ENCODE measurements at places on chromosomes 11 and 22.

- DNase-seq: no peak
These were observed 59.8 kb downstream of the PACSIN2 start for GRCh38 chr22:42955087-42955635.

GRCh38 chr11:119189393-119189792 lies 4.1 kb downstream of the NHERF4 start:
- DNase-seq: no peak

DNA sequence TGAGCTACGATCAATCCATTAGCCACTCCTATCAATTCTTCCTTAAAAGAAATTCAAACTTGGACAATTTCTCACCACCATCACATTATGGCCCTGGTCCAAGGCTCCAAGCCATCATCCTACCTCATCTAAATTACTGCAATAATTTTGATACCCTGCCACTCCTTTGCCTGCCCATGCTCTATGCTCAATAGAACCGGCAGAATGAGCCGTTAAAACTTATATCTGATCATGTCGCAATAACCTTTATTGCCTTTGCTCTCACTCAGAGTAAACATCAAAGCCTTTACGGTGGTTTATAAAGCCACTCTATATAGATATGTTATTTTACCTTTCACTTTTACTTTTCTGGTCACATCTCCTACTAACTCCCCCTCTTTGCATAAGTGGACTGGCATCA lies 2392.1 kb upstream of the RAG2 start:
- no peak for DNase-seq

- DNase-seq: no peak
These were observed 6.9 kb downstream of the TST start for GRCh38 chr22:37012262-37012904.

DNA sequence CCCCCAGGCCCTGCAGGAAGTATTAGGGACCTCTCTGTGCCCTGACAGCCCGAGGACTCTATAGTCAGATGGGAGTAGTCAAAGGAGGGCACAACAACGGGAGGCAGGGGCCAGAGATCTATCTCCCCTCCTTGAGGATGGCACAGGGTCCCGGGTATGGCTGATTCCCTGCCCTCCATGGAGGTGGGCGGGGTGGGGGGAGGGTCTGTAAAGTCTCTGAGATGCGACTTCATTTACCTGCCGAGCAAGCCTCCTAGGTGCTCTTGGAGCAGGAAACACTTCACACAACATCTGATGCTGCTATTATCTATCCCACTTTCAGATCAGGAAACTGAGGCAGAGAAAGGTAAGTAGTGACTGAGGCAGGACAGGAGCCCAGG lies 769 bp upstream of the CDC42EP1 start:
- no peak for DNase-seq

DNA sequence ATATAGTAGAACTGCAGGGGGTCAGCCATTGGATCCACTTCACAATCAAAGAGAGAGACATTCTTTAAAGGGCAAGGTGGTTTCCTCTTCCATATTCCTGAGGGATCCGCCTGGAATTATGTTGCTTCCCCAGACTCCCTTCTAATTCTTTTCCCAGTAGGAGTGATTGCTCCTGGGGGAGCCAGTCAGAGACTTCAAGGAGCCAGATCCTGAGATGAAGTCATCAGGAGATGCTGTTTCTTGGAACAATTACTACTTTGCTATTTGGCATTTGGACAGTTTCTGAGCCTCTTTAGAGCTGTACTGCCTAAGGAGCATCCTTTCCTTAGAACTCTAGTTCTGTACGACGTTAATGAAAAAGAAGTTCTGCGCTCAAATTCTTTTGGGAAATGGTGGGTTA lies 1.9 kb upstream of the OR9Q2 start:
- no peak for DNase-seq

- DNase-seq: no peak
These were observed 829 bp upstream of the APOC3 start for GRCh38 chr11:116828632-116829524.

- no peak for DNase-seq
These were observed 30.1 kb upstream of the TMEM45B start for GRCh38 chr11:129785383-129786111.

- no peak for DNase-seq
These were observed 16.9 kb downstream of the GAB2 start for GRCh38 chr11:78400702-78401101.

- no peak for DNase-seq
These were observed 444.4 kb downstream of the DLG2 start for GRCh38 chr11:85182441-85183387.

- DNase-seq: no peak
These were observed 4.2 kb upstream of the BID start for GRCh38 chr22:17778412-17778976.

GRCh38 chr22:49271831-49272230 lies 555.8 kb downstream of the BRD1 start:
- no peak for DNase-seq

DNA sequence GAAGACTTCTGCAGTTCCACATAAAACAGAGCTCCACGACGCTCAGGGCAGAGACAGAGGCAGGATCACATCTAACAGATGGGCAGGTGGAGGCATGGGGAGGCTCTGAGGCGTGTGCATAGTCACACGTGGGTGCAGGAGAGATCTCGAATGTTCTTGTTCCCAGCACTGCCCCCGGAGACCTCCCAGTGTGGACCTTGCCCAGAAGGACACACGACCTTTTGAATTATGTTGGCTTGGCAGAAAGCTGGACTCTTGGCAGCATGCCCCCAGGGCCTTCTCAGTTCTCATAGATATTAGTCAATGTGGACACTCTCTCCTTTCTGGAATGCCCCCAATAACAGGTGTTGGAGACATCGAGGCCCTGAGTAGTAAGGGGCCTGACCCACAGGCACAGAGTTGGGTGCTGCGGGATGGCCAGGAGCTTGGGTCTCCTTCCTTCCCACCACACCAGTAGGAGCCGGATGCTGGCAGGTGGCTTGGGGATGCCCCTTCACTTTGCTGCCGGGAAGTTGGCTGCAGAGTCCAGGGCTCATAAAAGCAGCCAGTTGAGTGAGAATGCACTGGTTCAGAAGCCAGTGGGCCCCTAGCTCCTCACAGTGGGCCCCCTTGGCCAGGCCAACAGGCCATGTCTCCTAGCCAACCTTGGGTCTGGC lies 12.1 kb downstream of the MYEOV start:
- no peak for DNase-seq

- DNase-seq: no peak
These were observed 135.2 kb downstream of the MAML2 start for GRCh38 chr11:96207459-96208449.

GRCh38 chr11:94516725-94517124 lies 4.5 kb downstream of the C11orf97 start:
- no peak for DNase-seq

DNA sequence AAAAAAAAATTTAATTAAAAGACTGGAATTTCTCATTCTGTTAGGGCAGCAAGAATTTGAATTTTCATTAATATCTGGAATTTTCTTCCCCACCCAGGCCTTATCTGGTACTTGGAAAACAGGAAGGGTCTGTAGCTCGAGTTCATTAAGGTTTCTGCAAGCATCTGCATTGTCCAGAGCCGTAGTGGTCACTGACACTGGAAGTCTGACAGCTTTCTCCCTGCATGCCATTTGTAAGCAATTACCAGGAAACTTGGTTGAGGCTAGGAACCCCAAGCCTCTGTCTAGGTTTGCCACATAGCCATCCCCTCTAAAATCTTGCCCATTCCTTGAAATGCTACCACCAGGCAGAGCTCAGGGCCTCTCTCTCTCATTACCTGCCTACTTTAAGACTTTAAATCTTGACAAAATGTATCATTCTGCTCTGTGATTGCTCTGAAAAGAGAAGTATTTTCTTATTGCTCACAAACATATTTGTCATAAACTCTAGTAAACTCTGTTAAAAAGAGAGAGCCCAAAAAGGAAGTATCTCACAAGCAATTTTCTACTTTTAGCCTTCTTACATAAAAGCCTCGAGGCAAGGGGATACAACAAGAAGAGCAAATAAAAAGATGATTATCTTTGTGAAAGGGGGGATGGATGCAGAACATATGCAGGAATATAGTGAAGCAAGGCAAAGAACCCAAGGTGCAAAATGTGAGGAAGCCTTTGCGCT lies 5.5 kb upstream of the PGM2L1 start:
- no peak for DNase-seq

- DNase-seq: no peak
These were observed 616.6 kb downstream of the TBC1D22A start for GRCh38 chr22:47379037-47379436.

GRCh38 chr22:28728621-28729313 lies 12.9 kb downstream of the CHEK2 start:
- DNase-seq: peak; percentile 26

DNA sequence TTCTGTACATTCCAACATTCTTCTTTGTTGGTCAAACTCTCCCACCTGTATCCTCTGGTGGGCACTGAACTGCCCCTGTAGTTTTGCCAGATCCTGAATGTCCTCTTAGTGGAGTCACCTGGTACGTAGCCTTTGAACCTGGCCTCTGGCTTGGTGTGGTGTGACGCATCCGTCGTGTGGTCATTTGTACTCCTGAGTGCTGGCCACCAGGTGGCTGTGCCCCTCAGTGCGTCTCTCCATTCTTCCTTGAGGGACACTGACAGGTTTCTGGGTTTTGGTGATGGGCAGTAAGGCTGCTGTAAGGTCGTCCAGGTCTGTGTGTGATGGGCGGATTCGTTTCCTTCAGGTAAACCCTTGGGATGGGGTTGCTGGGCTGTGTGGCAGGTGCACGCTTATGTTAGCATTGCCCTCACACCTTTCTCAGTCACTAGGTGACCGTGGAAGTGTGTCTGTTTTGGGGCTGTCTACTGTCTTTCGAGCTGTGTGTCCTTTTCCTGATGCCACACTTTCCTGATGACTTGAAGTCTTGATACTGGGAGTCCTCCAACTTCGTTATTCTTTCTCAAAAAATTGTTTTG lies 13.6 kb upstream of the RANBP1 start:
- no peak for DNase-seq

DNA sequence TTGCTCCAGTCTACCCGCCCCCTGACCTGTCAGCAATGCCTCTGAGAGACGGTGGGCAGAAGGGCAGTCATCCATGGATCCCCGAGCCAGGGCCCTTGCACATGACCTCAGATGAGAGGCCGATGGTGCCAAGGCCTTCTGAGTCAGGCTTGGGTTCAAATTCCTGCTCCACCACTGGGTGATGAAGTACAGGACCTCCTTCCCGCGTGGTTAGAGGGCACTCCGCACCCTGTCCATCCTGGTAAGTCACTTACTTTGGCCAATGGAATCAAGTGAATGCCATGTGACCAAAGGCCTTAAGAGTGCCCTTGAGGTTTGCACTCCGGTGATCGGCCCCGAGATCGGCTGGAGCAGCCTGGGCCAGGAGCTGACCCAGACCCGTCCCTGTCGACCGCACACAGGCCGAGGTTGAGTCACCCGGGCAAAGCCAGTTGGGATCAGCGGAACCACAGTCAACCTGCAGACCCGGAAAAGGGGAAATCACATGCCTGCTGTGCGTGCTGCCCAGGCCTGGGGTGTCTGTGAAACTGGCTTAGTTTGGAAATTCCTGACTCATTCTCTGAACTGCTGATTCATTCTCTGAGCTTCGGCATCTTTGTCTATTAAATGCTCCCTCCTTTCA lies 48.9 kb downstream of the RTL6 start:
- DNase-seq: no peak

DNA sequence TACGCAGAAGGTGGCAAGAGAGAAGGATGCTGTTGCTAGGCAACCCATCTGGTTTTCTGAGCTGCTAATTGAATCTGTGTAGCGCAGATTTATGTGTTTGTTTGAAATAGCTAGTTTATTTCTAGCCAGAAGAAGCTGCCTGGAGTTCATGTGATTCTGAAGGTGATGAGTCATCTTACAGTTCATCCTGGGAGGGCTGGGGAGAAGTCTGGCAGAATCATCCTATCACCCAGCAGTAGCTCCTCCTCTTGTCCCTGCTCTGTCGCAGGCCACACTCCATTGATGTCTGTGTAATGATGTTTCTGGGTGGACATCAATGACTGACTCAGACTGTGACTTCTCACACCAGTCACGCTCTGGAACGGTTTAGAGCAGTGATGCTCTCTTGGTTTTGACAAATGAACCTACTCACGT lies 4.8 kb upstream of the FBXO7 start:
- DNase-seq: no peak

- DNase-seq: no peak
These were observed 8.2 kb upstream of the NAP1L4 start for GRCh38 chr11:3000032-3000961.
